ENCODE measurements at places on chromosomes 11 and 22.

GRCh38 chr11:24253237-24253760 is 243.6 kb upstream of the LUZP2 start:
- DNase-seq = no peak

- no peak for DNase-seq
Measured at GRCh38 chr11:58622344-58622743, at the start of gene CNTF. TSS of gene CNTF (plus strand) at chr11:58622665. CDS start at chr11:58622753, 88 bp downstream.

DNA sequence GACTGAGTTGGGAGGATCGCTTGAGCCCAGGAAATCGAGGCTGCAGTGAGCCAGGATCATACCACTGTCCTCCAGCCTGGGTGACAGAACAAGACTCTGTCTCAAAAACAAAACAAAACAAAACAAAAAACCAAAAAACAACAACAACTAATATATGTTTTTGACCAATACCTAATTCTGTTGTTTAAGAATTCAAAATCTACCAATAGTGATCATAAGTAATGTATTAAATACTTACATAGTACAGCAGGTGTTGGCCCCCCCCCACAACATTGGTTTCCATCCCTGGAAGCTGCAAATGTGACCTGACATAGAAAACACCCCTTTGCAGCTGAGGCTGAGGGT is 74.7 kb downstream of the KCNQ1 start:
- DNase-seq = no peak

GRCh38 chr11:19647816-19648215 is 64.8 kb upstream of the NAV2 start:
- no peak for DNase-seq

- DNase-seq = no peak
Measured at GRCh38 chr22:50171965-50172421, 1.5 kb downstream of the PANX2 start.

DNA sequence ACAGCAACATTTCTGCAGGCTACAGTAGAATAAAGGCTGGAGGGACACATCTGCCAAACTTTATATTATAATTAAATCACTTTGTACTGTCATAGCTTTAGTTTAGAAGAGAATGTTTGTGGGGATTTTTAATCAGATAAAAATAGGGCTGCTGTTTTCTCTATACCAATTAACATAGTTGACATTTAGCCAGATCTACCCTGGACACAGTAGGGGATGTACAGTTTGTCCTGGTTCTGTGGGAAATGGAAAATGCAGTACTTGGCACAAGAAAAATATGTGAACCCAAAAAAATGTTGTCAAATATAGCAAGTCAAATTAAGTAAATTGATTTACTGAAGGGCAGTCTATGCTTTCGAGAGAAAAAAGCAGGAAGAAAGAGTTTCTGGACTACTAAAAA is 20.8 kb upstream of the PICALM start:
- DNase-seq = no peak

GRCh38 chr11:15519124-15519791 is 404.5 kb downstream of the INSC start:
- no peak for DNase-seq

GRCh38 chr11:106990331-106990730 is 27.9 kb downstream of the GUCY1A2 start:
- DNase-seq = no peak

DNA sequence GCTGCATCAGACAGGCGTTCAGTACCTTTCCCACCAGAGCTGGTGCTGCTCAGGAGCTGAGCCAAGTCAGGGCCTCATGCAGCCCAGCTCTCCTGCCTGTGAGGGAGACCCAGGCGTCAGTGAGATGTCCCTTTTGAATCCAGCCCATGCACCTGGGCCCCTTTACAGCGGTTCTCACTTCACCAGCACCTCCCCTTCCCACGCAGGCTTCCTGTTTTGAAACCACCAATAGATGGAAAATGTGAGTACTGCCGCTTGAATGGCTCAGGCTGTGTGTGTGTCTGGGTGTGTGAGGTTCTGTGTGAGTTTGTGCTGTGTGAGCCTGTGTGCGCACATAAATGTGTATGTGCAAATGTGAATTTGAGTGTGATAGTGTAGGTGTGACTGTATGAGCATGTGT is 88.4 kb downstream of the UBASH3B start:
- DNase-seq = no peak

- DNase-seq = no peak
Measured at GRCh38 chr11:96241331-96241841, 101.6 kb downstream of the MAML2 start.

DNA sequence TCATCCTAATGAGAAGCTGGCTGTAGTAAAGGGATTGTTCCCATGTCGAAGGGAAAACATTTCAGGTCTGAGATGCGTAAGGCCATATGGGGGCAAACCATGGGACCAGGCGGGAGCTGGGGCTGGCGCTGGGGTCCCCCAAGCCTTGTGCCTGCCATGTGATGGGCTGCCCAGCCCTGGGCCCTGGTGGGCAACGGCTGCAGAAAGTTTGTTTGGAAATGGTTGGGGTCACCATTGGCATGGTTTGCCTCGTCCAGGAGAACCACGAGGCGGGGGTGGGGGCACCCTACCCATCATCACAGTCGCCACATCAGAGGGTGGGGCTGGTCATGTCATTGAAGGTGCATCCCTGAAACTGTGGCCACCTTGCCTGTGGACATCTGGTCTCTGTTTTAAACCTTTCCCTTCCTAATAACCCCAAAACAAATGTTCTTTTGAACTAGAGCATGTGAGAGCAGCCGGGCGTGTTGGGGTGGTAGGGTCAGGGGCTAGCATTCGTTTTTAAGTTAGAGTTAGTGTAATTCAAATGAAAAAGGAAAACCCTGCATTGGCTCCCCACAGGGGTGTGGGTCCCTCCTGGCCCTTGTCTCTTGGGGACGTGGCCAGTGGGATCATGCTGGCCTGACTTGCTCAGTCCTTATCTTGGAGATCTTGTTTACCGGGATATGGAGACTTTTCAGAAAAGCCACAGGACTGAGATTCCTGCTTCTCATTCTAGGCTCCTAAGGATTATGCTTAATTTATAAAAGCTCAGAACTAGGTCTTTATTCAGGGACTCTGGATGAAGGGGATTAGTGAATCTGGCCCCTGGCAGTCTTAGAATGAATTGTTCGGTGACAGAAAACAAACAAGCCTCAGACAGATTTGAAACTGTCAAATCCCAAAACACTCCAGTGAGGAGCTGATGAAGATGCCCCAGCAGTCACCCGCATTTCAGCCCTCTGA is 98.5 kb downstream of the CTTN start:
- no peak for DNase-seq

- DNase-seq = no peak
Measured at GRCh38 chr11:98434296-98434695, 586.5 kb upstream of the CNTN5 start.

GRCh38 chr11:9825315-9825714 is 161.4 kb downstream of the SWAP70 start:
- no peak for DNase-seq

DNA sequence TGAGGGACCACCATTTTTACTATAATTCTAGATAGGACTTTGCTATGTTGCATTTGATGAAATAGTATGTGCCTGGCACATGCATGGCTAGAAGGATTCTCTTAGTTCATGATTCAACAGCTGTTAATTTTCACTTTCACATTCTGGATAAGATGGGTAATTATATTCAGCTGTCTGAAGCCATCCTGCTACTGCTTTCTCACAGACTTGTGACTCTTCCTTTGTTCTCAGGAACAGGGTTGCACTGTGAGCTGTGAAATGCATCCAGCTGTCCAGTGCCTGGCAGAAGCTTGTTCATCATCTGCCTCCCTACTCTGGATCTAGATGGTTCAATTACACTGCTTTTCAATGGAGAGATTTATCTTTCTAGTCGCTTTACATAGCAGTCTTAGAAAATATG is 610.1 kb upstream of the ANO5 start:
- no peak for DNase-seq

DNA sequence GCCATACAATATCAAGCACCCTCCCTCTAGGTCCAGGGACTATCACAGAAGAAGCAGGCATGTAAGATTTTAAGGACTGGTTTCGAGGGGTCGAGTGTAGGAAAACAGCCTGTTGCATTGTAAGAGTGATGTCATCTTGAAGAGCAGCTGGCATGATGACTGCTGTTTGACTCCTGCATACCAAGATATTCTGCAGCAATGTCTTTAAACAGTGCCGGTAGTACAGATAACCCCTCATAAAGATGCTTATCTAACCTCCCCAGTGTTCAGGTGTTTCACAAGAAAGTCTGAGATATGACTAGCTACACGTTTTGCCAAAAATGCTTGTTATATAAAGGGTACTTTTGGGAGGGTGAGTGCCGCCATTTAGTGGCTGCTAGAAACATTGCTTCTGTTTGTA is 12.0 kb downstream of the FAM111A start:
- no peak for DNase-seq

- no peak for DNase-seq
Measured at GRCh38 chr11:70184396-70184795, 18.7 kb upstream of the FADD start.

DNA sequence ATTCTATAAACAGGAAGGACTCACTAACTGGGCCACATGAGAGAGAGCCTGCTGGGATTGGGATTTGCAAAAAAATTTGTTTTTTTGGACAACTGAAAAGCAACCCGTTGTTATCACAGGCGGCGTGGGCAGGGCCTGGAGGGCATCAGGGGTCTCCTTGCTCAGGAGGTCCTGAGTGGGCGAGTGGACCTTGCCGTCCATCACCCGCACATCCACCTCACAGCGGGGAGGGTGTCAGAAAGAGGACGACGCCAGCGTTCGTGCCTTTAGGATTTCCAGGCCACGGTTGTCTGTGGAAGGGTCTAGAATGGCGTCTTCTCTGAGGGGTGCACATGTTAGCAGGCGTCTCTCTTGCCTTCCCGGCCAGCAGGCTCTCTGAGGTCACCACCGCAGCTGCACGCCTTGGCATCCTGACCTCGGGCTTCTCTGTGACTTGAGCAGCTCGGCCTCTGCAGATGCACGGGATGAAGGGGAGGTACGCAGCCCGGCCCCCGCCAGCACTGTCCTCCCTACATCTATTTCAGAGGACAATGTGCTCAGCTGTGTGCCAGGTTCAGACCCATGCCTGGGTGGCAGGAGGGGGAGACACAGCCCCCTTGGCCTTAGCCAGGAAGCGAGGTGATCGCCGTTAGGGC is 749.5 kb downstream of the BRD1 start:
- no peak for DNase-seq

DNA sequence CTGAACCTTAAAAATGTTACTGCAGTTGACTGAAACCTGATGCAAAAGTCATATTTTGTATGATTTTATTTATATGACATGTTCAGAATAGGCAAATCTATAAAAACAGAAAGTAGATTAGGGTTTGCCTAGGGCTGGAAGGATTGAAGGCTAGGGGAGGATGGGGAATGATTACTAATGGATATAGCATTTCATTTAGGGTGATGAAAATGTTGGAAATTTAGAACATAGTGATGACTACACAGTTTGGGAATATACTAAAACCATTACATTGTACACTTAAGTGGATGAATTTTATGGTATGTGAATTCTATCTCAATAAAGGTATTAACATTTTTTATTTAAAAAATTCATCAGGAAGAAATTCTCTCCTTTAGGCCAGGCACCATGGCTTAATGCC is 22.9 kb upstream of the PAFAH1B2 start:
- no peak for DNase-seq

DNA sequence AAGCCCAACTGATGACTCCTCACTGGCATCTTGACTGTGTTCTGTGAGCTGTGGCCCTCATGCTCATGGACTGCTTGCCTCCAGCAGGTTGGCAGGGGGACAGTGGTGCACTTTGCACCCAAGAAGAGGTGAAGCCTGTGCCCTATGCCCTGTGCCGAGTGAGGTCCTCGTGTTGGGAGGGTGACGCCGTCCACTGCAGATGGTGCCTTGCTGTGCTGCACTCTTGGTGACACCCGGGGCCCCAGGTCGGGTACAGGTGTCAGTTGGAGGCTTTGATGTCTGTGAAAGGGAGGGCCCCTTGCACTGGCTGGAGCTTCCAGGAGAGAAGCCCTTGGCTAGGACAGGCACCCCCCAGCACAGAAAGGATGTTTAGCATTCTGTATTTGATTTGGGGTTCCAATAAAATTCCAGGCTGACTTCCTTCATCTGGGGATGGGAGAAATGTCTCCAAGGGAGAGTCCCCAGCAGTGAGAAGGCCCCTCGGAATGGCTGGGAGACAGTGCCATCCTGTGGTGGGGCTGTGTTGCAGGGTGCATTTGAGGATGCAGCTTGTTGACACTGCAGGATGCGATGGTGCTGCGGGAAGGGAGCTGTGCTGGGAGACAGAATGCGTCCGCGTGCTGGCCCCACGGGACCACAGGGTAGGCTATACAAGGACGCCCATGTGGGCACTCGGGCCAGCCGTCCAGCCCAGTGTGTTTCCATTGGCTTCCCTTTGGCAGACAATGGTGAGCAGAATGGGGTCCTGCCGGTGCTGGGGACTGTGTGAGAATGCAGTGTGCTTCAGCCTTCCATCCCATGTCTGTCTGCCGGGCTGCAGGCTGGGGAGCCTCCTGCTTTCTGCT is 2.5 kb upstream of the ZDHHC8 start:
- peak; percentile 21 for DNase-seq
